ENCODE measurements at places on chromosomes 12 and 14.
A peak's percentile ranks its signal among the peaks of the same experiment; 100 is the strongest.

GRCh38 chr14:56094076-56094475 lies 24.1 kb upstream of the PELI2 start:
- no peak for DNase-seq

DNA sequence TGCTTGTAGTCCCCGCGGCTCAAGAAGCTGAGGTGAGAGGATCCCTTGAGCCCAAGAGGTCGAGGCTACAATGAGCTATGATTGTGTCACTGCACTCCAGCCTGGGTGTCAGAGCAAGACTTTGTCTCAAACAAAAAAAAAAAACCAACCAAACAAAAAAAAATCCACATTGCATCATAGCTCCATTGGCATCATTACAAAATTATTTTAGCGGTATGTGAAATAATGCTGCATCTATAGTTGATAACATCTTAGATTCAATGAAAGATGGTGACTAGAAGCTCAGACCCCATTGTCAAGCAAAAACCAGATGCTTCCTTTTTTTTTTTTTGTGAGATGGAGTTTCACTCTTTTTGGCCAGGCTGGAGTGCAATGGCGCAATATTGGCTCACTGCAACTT lies 14.8 kb upstream of the PTHLH start:
- no peak for DNase-seq

- DNase-seq: peak; percentile 41
Observed at GRCh38 chr12:4135919-4136605, 137.5 kb upstream of the CCND2 start.

DNA sequence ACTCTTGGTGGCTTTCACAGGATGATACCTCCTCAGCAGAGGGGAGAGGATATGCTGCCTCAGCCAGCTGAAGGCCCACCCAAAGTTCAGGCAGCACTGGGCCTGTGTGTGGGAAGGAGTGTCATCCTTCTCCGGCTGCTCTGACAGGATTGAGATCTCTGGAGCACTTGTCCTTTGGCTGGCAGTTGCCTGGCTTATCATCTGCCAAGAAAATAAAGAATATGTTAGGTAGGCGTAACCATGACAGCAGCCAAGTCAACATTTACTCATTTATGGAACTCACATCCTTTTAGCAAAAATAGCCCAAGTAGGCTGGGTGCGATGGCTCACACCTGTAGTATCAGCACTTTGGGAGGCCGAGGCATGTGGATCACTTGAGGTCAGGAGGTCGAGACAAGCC lies 68.5 kb downstream of the PPFIBP1 start:
- peak; percentile 96 for DNase-seq

- no peak for DNase-seq
Observed at GRCh38 chr14:42671636-42672035, 1065.0 kb downstream of the LRFN5 start.

- DNase-seq: no peak
Observed at GRCh38 chr12:125079648-125080645, 14.7 kb downstream of the AACS start.

DNA sequence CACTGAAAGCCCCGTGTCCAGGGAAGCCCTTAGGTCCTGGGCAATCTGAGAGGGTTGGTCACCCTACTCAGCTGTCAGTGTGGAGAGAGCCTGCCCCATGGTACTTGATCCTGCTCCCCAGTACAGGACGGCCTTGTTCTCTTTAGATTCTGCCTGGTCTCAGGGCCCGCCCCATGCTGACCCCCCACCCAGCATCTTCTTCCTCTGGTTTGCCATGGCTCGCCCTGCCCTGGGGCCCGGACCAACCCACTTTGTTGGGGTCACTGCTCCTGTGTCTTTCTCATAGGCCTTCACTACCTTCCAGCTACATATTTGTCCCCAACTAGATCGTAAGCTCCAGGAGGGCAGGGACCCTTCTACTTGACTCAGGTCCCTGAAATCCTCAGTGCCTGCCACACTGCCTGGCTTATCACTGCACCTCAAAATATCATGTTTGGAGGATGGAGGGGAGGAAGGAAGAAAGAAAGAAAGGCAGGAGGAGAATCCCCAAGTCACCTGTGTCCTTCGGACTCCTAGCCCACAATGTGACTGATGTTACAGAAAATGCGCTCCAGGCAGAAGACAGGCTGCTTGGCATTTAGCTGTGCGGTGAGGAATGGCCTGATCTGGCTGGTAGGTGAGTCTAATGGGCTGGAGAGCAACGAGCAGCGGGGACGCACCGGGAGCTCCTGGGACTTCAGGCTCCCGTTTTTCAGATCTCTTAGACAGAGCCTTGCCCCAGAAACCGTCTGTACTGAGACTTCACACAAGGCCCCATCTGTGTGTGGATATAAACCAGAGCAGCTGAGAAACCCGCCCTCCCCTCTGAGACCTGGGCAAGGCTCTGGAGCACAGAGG lies 66.1 kb downstream of the C14orf132 start:
- no peak for DNase-seq

- DNase-seq: no peak
Observed at GRCh38 chr12:24374452-24374851, 425.0 kb upstream of the SOX5 start.

DNA sequence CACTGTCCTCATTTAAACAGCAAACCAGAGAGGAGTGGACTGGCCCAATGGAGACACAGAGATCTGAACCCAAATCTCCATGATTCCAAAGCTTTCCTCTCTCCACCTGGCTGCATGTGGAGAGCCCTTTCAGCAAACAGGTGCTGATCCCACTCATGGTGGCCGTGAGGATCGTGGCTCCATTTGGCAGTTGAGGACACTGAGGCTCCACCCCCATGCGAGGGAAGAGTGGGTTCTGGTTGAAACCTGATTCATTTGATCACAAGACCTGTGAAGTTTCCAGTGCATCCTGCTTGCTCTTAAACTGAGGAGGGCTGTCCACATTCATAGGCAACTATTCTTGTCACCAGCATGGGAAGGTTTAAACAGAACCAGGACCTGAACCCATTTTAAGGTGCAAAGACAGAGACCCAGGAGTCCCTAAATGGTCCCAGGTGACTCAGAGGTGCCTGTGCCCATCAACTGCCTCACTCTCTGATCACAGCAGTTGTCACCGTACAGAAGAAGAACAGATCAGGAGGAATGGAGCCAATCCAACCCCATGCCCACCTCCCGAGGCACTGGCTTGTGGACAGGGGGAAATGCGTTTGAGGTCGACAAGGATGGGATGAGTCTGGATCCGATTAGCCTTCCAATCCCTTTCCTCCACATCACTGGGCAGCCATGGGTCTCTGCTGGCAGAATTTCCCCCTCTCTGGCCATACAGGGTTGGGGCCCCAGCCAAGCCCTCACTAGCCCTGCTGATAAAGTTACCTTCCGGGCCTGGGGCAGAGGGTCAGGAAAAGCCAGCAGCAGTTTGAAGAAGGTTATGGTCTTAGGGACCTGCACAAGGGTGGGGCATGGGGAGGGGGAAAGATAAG lies 45.5 kb upstream of the BCL11B start:
- DNase-seq: no peak

GRCh38 chr12:59084511-59085375 lies 164.4 kb upstream of the LRIG3 start:
- no peak for DNase-seq

DNA sequence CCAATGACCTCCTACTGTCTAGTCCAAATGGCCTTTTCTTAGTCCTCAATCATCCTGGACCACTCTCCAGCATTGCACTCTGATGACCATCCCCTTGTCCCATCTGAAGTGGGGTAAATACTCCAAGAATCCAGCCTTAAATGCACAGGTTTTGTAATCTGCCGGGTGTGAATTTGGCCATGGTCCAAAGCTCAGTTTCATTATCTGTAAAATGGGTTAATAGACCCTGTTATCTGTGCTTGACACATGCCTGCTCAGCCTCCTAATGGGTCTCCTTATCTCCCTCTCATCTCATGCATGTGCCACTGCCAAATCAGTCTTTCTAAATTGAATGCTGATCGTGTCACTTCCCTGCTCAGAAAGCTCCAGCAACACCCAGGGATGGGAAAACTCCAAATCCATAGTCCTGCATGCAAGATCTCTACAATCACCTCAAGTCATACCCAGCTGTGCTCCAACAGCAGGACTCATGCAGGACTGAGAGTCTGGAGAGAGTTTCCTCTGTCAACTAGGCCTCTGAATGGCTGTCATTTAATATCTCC lies 22.3 kb downstream of the LGR5 start:
- DNase-seq: no peak

- peak; percentile 45 for DNase-seq
Observed at GRCh38 chr14:100554082-100554677, 33.0 kb downstream of the BEGAIN start.

- no peak for DNase-seq
Observed at GRCh38 chr12:23694920-23695319, 254.6 kb downstream of the SOX5 start.

DNA sequence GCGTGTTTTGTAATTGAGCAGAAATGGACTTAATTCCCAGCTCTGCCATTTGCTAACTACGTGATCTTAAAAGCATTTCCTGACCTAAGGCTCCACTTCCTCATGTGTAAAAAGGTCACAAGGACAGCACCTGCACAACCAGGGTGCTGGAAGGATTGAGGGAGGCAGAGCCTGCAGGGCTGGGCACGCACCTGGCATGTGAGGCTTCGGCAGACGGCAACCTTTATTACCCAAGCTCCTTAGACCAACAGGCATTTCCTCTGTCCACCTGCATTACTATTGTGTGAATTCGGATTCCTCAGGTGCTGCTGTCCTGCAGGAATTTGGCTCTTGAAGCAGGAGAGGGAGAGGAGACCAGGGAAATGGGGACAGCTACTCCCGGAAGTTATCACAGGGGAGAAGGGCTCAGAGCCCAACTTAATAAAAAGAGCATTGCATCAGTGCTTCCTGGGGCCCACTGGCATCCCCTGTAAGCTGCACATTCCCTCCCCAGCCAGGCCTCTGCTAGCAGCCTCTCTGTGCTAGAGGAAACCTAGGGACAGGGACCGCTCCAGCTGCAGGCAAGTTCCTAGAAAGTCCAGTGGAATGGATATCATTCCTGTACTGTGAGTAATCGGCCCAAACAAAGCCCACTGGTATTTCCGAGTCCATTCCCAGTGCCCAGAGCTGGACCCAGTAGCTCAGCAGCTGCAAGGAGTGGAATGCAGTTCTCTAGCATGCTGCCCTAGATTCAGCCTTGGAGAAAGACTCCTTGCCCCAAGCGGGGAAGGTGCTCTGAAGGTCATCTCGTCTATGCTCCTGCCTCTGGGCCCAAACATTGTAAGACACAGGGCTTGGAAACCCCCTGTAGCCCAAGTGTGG lies 157.1 kb upstream of the CCND2 start:
- DNase-seq: peak; percentile 80

DNA sequence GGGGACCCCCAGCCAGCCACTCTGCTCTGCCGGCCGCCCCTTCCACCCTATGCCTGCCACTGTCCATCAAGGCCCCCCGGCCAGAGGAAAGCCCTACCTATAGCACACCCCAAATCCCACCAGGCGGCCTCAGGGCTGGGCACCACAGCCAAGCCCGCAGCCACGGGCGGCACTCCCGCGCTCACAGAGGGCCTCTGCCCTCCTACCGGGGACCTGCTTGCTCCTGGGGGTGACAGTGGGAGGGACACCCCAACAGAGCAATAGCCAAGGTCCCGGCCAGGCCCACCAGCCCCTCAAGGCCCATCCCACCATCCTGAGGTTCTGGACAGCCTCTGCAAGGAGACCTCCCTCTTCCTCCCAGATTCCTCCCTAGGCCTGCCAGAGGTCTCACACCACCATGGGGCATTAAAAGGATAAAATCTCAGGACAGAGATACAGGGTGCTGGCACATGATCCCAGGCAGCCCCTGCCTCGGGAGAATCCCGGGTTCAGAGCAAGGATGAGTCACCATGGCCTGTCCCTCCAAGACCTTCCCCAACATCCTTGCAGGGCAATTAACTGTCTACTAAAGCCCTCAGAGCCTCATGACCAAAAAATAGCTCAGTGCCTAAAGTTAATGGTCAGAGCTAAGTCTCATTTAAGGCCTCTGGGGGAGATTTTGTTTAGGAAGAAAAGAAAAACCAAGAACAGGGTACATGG lies 17.1 kb downstream of the CCDC85C start:
- DNase-seq: no peak

DNA sequence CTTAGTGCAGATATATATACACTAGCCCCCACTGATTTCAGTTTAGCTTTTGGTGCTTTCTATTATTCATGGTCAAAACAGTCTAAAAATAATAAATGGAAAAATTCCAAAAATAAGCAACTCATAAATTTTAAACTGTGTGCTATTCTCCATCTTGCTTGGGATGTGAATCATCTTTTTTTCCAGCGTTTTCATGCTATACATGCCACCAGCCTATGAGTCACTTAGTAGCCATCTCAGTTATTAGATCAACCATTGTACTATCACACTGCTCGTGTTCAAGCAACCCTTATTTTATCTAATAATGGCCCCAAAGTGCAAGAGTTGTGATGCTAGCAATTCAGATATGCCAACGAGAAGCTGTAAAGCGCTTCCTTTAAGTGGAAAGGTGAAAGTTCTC lies 73.9 kb upstream of the KRR1 start:
- peak; percentile 63 for DNase-seq

DNA sequence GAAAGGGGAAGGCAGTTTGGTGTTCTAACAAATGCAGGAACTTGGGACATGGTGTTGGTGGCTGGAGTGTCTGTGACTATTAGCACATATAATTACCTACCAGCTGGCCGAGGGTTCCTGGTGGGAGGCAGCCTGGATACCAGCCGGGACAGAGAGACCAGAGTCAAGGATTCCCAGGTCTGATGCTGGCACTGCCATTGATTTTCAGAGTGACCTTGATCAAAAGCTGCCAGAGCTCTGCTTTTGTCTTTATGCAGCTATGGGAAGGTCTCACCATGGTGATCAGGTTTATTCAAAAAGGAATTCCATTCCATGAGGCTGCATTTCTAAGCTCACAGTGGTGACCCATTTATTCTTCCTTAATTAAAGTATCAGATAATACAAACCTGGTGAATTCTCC lies 101.0 kb upstream of the PWP1 start:
- no peak for DNase-seq

DNA sequence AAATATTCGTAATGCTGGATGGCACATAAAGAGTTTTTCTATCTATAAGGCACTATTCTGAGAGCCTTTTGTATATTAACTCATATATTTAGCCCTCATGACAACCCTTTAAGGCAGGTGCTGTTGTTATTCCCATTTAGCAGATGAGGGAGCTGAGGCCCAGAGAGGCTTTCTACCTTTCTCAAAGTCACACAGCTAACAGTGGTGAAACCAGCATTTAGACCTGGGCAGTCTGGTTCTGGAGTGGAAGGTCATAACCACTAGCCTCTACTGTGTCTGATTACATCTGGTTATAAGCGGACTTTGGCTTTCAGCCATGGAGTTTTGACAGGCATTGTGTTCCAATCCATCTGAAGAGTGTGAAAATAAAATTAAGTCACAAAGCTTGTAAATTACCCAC lies 41.2 kb upstream of the HDAC7 start:
- no peak for DNase-seq
